ENCODE measurements at places on chromosomes 4 and X.
A peak's percentile ranks its signal among the peaks of the same experiment; 100 is the strongest.

DNA sequence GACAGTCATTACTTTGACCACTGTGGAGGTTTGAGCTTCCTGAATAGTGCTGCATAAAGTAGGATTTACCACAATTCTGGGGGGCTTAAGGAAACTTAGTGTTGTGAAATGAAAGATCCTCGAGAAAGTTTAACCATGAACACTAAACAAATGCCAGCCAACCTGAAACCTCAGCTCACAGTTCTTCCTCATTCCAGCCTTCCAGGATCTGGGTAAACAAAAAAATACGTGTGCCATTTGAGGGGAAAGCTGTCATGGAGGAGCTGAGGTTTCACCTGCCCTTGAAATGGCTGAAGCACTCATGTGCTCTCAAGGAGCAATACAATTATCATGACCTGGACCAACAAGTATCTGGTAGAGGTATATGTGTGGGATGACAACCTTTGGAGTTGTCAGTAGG is 142.7 kb downstream of the NPNT start:
- H3K27me3 ChIP-seq: no peaks in the 10 kb centered on the region
- no peak overlapping the region for H3K27ac ChIP-seq
- no peak overlapping the region for H3K4me3 ChIP-seq
- DNase-seq: no peak

GRCh38 chr4:125091-125771 is 930 bp downstream of the ZNF718 start:
- H3K4me1 ChIP-seq: peaks cover 28% of the 10 kb centered on the region
- H3K36me3 ChIP-seq: peaks cover 27% of the 10 kb centered on the region
- H3K4me3 ChIP-seq: peak overlapping the region; percentile 83
- no peaks in the 10 kb centered on the region for H3K27me3 ChIP-seq
- DNase-seq: peak; percentile 40

DNA sequence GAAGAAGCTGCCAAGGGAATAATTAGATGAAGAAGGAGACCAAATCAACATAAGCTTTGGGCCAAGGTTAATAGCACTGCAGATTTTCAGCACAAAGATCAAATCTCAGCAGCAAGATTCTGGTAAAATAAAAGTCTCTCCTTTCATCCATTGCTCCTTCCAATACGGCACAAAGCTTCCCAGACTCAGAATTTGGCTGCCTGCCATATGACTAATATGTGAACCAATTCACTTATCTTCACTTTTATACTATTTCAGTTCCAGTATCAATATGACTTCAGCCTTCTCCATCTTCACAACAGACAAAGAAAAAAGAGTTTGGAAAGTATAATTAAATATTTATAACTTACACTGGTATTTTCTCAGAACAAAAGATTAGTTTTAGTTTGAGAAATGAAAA is 978.3 kb upstream of the GRID2 start:
- no peaks in the 10 kb centered on the region for H3K36me3 ChIP-seq
- H3K4me1 ChIP-seq: peaks cover 4% of the 10 kb centered on the region
- H3K27ac ChIP-seq: no peak overlapping the region
- DNase-seq: no peak
- no peaks in the 10 kb centered on the region for H3K27me3 ChIP-seq

DNA sequence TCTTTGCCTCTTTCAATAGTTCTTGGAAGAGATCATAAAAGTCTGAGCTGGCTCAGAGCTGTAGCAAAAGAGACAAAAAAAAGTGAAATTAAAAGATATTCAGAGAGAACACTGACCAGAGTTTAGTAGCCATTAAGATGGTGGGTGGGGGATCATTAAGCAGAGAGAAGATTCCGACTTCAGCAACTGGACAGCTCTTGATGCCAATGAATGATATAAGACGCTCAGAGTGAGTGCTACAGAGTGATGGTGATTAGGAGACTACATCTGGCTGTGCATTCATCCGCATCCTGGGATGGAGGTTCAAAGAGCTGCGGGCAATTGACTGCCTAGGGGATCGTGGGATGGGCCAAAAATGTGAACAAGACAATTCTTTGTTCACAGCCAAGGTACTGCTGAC is 178.5 kb downstream of the PACRGL start:
- DNase-seq: no peak
- no peaks in the 10 kb centered on the region for H3K36me3 ChIP-seq
- H3K4me3 ChIP-seq: no peak overlapping the region
- H3K27ac ChIP-seq: no peak overlapping the region
- H3K27me3 ChIP-seq: no peaks in the 10 kb centered on the region

DNA sequence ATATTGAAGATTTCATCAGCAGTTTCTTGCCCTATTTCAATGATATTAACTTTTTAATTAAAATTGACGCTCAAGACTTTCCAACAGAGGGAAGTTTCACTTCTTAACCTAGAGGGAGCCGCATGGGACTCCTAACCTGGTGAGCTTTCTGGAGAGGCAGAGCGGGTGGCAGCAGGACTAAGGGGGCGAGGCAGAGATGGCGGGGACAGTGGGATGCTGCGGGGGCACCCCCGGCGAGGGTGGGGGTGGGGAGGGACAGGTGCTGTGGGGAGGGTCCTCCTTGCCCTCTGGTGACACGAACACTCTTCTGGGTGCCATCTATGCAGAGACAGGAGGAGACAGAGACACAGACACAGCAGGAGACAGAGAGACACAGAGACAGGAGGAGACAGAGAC is 104.4 kb downstream of the ADRA2C start:
- no peaks in the 10 kb centered on the region for H3K36me3 ChIP-seq
- peak; percentile 2 for DNase-seq
- peaks cover 99% of the 10 kb centered on the region for H3K27me3 ChIP-seq
- H3K4me3 ChIP-seq: no peak overlapping the region

DNA sequence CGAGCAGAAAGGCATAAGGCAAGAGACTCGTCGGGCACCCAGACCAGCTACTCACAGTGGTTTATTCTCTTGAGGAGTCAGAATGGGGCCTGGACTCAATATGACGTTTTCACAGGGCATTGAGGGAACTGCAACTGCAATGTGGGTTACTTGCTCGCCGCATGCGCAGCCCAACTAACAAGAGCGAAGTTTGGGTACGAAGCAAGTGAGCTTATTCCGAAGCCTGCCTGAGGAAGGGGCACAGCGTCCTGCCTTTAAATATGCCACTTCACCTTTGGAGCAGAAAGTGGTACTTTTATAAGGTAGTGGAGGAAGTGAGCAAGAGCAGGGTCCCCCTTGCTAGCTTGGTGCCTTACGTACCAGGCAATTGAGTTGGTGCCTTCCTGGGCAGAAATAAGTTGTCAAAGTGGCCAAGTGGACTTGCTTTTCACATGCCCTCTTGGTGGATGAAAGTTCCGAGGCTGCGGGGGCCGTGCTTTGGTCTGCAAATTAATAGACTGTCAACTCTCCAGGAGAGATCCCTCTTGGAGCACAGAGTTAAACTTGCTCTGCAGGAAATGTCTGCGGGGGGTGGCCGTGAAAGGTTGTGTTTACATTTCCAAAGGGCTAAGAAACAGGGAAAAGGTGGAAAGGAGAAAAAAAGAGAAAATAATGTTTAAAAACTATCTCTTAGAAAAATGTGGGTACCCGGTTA is 480.4 kb downstream of the TRIML1 start:
- no peak overlapping the region for H3K27ac ChIP-seq
- no peaks in the 10 kb centered on the region for H3K36me3 ChIP-seq
- no peaks in the 10 kb centered on the region for H3K4me1 ChIP-seq
- DNase-seq: no peak
- no peaks in the 10 kb centered on the region for H3K27me3 ChIP-seq
- no peak overlapping the region for H3K4me3 ChIP-seq

DNA sequence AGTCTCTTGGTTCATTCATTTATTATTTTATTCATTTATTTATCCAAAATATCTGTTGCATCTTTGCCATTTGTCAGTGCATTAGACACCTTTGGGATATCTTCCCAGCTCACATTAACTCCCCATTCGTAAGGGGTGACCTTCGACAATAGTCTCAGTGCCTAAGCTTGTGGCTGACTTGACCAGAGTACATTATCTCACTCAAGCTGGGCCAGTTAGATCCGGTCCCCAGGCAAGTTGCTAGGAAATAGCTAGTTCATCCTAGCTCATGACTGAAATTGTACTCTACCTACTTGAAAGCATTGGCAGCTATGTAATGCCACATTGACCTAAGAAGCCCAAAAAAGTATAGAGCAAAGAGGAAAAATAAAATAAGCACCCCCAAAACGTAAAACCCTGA is 165.3 kb downstream of the FBXO8 start:
- H3K27me3 ChIP-seq: no peaks in the 10 kb centered on the region
- H3K4me1 ChIP-seq: peaks cover 17% of the 10 kb centered on the region
- H3K27ac ChIP-seq: no peak overlapping the region
- no peaks in the 10 kb centered on the region for H3K36me3 ChIP-seq

DNA sequence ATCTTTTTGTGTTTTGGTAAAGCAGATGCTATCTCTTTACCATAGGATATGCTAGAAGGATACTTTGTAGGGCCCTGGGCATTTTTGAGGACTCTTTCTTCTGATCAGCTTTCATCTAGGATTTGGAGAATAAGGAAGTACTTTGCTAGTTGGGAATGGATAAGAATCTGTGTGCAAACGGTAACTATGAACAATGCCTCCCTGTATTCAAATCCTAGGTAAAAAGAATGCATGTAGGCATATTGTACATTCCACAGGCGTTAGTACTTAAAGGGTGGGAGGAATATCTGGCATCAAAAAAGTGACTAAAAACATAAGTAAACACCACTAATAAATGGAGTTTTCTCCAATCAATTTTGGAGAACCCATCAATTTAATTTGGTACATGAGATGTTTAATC is 59.7 kb downstream of the SH3BGRL start:
- no peak overlapping the region for H3K27ac ChIP-seq
- no peak overlapping the region for H3K4me3 ChIP-seq
- peaks cover 4% of the 10 kb centered on the region for H3K4me1 ChIP-seq
- no peaks in the 10 kb centered on the region for H3K27me3 ChIP-seq

DNA sequence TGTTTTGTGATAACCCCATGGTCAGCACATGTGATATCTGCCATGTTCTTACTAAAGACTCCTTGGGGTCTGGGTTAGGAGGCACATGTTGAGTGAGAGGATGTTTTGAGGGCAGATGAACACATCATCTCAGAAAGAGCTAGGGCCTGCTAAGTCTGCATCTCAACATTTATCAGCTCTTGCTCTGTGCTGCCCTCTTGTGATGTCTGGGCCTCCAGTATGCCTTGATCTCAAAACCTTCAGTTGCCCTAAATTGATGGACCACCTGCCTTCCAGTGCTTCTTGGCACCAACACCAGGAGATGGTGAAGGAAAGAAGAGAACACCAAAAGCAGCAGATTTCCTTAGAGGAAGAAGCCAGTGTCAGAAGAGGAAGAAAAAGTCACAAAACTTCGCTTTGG is 22.5 kb downstream of the MID1 start:
- H3K36me3 ChIP-seq: no peaks in the 10 kb centered on the region
- H3K4me1 ChIP-seq: peaks cover 8% of the 10 kb centered on the region
- H3K27ac ChIP-seq: peak overlapping the region; percentile 51
- H3K27me3 ChIP-seq: no peaks in the 10 kb centered on the region
- no peak for DNase-seq

All from left ventricle myocardium inferior (tissue), 1 donor.